ENCODE measurements at places on chromosomes 5 and 9.

DNA sequence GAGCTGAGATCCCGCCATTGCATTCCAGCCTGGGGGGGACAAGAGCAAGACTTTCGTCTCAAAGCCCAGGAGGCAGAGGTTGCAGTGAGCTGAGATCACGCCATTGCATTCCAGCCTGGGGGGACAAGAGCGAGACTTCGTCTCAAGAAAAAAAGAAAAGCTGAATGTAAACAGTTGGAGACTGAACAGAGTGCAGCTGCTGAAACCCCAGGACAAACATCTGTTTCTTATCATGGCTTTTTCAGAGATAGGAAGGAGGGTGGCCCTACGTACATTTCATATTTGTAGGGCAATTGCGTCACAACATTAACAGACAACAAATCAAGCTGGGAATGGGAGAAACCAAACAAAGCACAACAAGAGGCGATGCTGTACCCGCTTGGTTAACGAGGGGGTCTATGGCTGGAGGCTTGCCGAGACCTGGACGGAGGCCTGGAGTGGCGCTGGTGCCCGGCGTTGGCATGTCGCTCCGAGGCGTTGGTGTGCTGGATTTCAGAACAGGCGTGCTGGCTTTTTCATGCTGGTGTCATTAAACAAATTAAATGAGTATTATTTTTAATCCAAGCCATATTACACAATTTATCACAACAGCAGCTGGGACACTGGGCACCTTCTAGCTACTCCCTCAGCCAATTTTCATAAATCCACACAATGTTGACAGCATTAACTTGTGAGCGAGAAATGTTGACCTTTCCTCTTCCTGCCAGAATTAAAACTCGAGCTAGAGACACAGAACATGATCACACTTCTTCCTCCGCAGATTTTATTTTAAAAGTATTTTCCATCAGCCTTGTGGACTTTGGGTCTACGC, 76.1 kb downstream of the TLE1 start:
- DNase-seq: no peak

- no peak for DNase-seq
Measured at GRCh38 chr5:79147076-79147475, 35.5 kb downstream of the BHMT start.

GRCh38 chr5:5523066-5523505, 100.6 kb downstream of the ICE1 start:
- no peak for DNase-seq

GRCh38 chr5:83407931-83408330, 63.6 kb upstream of the VCAN start:
- DNase-seq: no peak

DNA sequence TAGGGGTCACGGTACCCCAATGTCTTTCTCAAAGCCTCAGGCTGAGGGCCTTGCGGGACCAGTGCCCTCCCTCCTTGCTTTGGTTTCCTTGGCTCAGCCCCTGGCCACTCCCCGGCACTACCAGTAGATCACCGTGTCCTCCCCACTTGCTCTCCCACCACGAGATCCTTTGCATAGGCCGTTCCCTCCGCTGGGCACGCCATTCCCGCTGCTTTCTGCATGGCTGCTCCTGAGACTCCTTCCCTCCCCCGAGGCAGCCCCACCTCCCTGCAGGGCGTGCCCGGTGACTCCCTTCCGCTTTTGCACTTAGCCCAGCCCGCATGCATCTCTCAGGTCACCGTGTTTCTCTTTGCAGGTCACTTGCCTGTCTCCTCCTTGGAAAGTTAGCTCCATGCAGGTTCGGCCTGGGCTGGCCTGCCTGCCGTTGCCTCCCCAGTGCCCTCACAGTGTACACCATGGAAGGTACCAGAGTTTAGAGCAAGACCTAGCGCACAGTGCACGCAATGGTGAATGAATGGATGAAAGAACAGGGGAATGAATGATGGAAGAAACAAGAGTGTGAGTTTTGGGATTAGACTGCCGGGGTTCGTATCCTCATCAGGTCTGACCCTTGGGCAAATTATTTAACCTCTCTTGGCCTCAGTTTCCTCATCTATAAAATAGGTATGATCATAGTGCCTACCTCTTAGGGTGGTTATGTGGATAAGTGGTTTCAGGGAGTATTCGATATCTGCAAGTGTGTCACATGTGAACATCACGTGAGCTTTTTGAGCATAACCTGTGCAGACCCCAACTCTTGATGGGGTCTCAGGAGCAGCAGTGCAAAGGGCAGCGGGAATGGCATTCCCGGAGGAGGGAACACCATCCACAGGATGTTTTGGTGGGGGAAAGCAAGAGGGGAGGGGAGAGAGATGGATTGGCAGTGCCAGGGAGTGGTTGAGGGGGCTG, 214.3 kb downstream of the C9orf50 start:
- DNase-seq: no peak

DNA sequence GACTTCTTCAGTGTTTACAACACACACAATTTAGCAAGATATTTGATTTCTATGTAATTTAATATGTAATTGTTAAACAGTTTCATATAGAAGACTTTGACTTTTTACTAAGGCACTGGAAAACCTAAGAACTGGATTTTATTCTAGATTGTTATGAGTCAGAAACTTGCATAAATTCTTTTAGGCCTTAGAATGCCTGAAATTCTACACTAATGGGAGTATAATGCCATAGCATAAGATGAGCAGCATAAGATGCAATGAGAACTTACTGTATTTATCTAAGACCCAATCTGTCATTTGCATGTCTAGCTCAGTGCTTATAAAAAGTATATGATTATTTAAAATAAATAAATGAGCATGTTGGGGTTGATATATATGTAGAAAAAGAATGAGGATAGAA, 285.2 kb downstream of the CDH12 start:
- no peak for DNase-seq

DNA sequence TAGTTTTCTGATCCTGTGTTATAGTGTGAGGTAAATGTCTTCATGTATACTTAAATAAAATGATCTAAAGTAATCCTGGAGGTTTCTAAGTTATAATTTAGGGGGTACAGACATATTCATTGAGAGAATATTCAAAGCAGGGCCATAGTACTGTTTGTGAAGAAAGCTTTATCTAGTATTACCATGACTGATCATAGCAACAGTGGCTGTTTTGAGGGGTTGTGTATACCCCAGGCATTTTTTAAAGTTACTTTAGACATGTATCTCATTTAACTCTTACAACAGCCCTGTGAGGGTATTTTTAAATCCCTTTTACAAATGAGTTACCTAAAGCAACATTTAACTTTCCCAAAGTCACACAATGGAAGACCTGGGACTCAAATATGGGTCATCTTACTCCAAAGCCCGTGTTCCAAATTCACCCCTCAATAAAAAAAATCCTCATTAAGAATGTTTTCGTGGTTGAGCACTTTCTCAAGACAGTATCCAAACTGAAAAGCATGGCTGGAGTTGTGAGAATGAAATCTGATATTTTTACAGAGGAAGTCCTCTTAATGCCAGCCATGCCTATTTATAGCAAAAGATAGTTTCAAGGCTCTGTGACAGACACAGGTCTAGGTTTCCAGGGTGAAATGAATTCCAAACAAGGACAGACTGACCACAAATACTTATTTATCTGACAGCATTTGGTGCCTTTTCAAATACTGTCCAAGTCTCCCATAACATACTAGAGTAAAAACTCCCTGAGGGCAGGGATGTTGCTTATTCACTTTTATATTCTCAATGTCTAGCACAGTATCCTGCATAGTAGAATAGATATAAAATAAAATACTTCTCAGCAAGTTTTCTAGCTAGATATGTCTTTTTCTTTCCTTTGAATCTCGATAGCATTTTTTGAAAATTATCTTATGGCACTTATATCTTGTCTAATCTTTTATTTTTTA, 10.4 kb downstream of the STOM start:
- DNase-seq: no peak

- DNase-seq: no peak
Measured at GRCh38 chr9:93134740-93135444, 841 bp upstream of the NINJ1 start.

- DNase-seq: no peak
Measured at GRCh38 chr9:98885575-98886295, 58.0 kb upstream of the COL15A1 start.

- no peak for DNase-seq
Measured at GRCh38 chr9:95116808-95117204, 200.7 kb downstream of the FANCC start.

DNA sequence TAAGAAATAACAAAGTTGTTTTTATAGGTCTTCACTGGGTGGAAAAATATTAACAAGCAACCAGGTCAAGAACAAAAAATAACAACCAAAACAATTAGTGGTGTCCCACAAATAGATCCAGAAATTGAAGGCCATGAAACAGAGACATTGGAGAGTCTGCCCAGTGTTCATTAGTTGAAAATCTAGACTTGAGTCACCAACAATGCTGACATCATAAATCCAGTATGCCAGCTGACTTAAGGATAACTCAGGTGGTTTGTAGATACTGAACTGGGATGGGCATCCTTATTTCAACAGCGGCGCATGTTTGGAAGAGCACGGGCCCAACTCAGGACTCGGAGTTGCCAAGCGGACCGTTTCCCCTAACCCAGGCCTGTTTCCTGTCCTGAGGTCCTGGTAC, 80.7 kb upstream of the TNFAIP8 start:
- no peak for DNase-seq

DNA sequence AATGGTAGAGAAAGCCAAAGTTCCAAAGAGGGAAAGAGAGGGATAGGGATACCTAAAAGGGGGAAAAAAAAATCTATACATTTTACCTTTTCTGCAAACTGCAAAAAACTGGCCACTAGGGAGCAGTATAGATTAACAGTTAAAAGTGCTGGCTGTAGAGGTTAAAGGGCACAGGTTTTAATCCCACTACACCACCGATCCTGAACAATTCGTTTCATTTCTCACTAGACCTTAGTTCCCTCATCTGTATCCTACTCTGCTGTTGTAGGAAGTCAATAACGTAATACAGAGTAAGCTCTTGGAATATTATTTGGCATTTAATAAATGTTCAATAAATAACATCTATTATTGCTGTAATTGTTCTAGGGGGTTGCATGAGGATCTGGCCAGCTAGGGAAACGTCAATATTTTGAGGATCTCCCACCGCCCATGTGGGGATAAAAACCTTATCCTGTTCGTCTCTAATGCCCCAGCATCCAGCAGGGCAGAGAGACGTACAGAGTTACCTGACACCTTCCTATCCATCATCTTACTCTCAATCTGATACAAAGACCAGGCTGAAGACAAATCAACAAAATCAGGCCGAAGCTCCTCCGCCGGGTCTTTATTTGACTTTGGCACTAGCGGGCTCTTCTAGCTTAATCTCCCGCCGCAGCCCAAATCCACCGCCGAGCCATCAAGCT, 757 bp downstream of the CDC26 start:
- DNase-seq: no peak

DNA sequence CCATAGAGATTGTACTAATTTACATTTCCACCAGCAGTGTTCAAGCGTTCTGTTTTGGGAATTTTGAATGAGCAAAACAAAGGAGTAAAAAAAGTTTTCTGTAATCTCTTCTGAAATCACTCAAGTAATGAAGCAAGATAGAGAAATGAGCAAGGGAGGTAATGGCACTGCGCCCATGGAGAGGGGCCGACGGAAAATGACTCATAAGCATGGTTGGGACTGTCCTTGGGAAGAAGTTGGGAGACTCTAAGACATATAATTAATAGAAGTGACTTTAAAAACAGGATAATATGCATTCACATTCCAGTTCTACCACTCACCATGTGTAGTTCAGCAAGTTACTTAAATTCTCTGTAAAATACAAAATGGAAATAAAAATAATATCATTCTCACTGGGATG, 62.5 kb upstream of the C5orf46 start:
- DNase-seq: no peak

GRCh38 chr5:149464796-149465489, 85.9 kb upstream of the IL17B start:
- no peak for DNase-seq

GRCh38 chr9:3884736-3885135, 358.9 kb upstream of the RFX3 start:
- no peak for DNase-seq

DNA sequence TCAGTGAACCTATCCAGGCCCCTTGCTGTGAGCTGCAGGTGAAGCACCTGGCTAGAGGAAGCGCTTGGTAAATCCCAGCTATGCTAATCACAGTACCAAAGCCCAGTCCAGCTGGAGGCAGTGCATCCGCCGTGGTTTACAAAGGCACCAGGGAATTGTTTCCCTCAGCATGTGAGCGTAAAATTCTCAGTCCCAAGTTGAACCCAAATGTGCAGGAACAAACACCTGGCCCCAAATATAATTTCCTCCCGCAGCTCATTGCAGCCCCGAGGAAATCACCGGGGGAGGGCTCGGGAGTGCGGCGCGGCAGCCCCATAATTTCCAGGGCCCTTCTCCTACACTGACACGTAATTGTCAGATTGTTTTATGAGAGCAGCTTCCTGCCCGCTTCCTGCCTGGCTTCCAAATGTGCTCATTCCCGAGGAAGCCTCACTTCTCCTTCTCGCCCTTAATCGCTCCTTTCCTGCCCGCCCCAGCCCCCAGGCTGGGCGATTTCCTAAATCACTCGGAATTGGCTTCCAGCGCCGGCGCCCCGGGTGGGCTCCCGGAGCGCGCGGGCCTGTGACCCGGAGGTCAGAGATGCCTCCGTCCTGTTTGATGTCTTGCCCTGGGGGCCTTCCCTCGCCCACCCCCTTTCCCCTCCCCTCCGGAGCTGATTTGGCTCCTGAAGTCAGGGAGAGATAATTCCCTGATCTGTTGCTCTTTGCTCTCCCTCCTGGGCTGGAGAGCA, 134.4 kb downstream of the FGF1 start:
- DNase-seq: peak; percentile 27

DNA sequence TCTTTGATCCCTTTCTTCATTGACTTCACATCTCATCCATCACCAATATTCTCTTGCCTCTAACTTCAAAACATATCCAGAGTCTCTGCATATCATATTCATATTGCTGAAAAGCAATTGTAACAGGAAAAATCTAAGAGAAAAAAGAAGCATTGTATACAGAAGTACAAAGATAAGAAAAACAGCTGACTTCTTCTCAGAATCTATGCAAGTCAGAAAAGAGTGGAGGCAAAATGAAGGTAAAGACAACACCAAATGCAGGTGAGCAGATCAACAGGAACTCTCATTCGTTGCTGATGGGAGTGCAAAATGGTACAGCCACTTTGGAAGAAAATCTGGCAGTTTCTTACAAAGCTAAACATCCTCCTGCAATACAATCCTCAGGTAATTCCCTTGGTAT, 155.6 kb downstream of the PHF2 start:
- no peak for DNase-seq

- DNase-seq: no peak
Measured at GRCh38 chr5:87002485-87002884, 265.2 kb upstream of the RASA1 start.

DNA sequence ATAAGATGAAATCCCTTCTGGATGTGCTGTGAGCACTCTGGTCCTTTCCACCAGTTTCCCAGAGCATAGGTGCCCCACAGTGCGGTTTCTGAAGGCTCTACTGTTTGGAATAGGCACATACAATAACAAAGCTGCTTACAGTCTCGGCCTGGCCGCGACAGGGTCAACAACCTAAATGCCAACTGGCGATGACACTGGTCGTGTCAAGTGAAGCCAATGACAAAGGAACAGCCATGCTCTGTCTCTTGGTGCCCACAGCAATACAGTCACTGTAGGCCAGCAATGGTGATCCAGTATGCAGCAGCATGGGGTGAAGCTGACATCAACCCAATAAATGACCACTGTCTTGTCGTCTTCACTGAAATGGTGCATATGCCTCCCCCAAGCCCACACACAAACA, 47.8 kb upstream of the EQTN start:
- no peak for DNase-seq

All from iPS DF 6.9 (cell line).